ENCODE measurements at places on chromosomes 2 and 18. TPM values are rescaled to one million over a fixed set of nuclear protein-coding genes. Genes with fewer than 3 reads are reported as not detected.
A peak's percentile ranks its signal among the peaks of the same experiment; 100 is the strongest.

The LAMA1 gene
- not detected for polyA plus RNA-seq

DNA sequence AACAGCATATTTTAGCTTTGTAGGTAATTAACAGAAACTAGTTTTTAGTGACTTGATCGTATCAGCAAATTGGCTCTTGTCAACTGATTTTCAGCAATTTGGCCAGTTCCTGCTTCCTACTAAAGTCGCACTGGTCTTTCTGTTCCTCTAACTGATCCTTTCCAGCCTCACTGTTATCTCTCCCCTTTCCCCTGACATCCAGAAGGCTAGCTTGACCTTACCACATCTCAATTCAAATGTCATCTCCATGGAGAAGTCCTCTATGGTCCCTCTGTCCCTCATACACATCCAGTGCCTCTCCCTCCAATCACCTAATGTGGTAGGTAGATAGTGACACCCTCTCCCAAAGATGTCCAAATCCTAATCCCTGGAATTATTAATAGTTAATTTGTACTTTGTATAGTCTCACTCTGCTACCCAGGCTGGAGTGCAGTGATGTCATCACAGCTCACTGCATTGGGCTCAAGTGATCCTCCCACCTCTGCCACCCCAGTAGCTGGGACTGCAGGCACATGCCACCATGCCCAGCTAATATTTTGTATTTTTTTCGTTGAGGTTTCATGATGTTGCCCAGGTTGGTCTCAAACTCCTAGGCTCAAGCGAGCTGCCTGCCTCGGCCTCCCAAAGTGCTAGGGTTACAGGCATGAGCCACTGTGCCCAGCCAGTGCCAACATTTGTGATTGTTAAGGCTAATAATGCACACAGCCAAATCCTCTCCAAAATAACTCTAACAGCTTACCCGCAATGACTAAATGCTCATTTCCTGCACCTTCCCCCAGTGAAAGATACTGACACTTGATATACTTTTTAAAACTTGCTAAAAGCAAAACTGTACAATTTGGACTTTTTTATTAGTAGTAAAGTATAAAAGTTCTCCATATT lies 16.9 kb downstream of the PSTPIP2 start:
- no peaks in the 10 kb centered on the region for H3K27me3 ChIP-seq
- no peak for DNase-seq
- H3K27ac ChIP-seq = peak overlapping the region; percentile 32
- peaks cover 10% of the 10 kb centered on the region for H3K4me1 ChIP-seq

The TUBB6 gene
- polyA plus RNA-seq = 1.3 TPM

The NOL4 gene
- not detected for polyA plus RNA-seq

DNA sequence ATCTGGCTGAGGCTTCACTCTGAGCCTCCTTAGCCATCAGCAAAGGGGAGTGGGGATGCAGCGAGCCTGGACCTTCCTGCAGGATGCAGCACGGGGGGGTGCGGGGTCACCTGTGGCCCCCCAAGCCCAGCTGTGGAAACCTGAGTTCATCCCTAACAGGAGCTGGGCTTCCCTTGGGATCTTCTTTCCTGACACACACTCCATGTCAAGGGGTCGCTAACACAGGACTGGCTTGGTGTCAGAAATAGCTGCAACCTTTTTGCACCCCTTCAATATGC lies 174.7 kb downstream of the RTP5 start:
- H3K27me3 ChIP-seq = no peaks in the 10 kb centered on the region
- H3K4me1 ChIP-seq = no peaks in the 10 kb centered on the region
- H3K36me3 ChIP-seq = no peaks in the 10 kb centered on the region
- no peak overlapping the region for H3K4me3 ChIP-seq

DNA sequence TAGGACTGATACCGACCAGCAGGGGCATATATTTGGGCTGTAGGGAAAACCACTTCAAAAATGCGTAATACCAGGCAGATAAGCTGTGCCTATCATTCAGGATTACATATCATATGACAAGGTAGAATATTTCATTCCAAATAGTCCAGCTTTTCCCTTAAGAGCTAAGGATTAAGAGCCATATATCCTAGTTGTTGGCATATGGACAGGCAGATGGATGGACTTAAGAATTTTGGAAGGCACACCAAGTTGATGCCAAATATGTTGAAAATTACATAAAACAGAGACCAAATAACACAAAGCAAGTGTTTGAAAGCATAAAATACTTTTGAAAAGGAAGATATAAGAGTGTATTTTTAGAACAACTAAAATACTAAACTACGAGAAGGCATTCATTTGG lies 52.1 kb downstream of the LRRTM4 start:
- no peaks in the 10 kb centered on the region for H3K4me1 ChIP-seq
- H3K36me3 ChIP-seq = no peaks in the 10 kb centered on the region
- no peaks in the 10 kb centered on the region for H3K27me3 ChIP-seq
- H3K4me3 ChIP-seq = no peak overlapping the region

- H3K36me3 ChIP-seq = no peaks in the 10 kb centered on the region
- H3K27me3 ChIP-seq = no peaks in the 10 kb centered on the region
Observed at GRCh38 chr2:42854207-42854818, 61.9 kb upstream of the HAAO start.

DNA sequence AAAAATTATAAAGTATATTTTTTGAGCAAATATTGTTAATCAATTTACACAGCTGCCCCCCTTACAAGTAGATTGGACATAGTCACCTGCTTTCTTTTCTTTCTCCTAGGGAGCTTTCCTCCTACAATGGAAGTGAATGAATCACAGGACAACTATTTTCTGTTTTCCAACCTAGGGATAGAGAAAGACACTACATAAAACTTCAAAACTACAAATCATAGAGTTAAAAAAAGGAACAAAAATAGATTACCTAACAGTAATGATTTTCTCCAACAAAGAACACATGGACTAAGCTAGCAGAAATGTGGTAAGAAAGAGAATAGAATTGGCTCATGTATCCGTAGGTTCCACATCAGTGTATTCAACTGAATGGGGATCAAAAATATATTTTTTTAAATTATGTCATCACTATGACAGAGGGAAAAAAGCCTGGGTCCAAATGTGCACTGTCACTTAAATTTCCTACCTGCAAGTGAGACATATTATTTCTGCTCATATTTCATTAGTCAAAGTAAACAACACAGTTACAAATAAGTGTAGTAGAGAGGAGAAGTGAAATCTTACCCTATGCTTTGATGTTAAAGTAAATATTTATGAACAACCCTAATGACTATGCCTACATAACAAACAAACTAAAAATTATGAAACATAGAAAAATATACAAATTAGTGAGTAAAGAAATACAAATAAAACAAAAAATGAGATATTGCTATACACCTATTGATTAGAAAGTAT lies 756.7 kb downstream of the SOCS6 start:
- no peak for DNase-seq
- no peaks in the 10 kb centered on the region for H3K36me3 ChIP-seq
- H3K4me3 ChIP-seq = no peak overlapping the region
- no peak overlapping the region for H3K27ac ChIP-seq
- H3K4me1 ChIP-seq = no peaks in the 10 kb centered on the region
- no peaks in the 10 kb centered on the region for H3K27me3 ChIP-seq

The GNLY gene
- 11.1 TPM for polyA plus RNA-seq

The RIT2 gene
- polyA plus RNA-seq = not detected

DNA sequence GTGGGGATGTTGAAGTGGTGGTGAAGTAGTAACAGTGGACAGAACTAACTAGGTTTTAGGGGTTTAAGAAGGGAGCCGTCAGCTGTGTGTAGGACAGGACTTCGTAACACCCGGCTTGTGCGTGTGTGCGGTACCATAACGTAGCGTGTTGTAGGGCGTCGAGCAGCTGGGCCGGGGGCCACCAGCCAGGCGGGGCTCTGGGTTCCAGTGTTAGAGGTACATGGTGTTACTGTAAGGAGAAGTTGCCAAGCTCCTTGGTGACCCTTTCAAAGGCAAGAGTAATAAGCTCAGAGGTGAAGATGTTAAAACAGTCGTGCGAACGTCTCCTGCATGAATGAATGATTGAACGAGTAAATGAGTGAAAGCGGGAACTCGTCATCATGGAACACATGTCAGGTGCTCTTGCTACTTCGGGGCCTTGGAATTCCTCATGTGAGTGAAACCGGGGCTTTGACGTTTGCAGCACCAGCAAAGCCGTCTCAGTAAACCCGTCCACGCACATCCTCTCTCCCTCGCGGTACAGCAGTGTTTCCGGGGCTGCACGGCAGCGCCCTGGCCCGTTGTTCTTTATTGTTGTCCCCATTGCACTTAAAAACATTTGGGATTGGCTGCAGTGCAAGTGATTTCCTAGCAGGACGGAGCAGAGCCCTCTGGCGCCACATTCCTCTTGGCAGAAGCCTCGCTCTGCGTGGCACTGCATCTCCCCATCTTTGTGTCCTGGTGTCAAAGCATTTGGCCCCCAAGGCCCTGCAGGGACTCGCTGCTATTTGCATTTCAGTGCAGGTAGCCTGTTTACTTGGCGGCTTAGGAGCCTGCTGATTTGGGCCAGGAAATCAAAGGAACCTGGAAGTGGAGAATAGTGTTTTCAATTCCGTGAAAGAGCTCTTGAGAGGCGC lies 115.0 kb downstream of the GBX2 start:
- no peak overlapping the region for H3K4me3 ChIP-seq
- no peaks in the 10 kb centered on the region for H3K27me3 ChIP-seq
- no peak overlapping the region for H3K27ac ChIP-seq
- DNase-seq = no peak
- H3K4me1 ChIP-seq = no peaks in the 10 kb centered on the region
- no peaks in the 10 kb centered on the region for H3K36me3 ChIP-seq

DNA sequence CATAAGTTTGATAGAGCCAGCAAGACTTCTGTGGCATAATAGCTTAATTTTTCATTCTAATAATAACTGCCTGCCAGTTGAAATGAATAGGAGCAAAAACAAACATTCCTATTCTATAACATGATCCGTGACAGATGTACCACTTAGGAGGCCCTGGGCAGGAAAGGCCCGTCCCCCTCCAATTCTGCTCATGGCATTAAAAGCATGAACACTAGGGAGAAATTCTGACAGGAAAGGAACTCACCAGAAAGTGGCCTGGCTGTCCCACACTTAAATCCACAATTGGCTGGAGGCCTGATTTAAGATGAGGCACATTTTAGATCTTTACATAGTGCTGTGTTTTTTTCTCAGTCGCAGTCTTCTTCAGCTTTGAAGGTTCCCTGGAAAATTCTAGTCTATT lies 261.9 kb upstream of the ETAA1 start:
- no peaks in the 10 kb centered on the region for H3K27me3 ChIP-seq
- no peak overlapping the region for H3K4me3 ChIP-seq
- no peaks in the 10 kb centered on the region for H3K4me1 ChIP-seq
- DNase-seq = no peak

DNA sequence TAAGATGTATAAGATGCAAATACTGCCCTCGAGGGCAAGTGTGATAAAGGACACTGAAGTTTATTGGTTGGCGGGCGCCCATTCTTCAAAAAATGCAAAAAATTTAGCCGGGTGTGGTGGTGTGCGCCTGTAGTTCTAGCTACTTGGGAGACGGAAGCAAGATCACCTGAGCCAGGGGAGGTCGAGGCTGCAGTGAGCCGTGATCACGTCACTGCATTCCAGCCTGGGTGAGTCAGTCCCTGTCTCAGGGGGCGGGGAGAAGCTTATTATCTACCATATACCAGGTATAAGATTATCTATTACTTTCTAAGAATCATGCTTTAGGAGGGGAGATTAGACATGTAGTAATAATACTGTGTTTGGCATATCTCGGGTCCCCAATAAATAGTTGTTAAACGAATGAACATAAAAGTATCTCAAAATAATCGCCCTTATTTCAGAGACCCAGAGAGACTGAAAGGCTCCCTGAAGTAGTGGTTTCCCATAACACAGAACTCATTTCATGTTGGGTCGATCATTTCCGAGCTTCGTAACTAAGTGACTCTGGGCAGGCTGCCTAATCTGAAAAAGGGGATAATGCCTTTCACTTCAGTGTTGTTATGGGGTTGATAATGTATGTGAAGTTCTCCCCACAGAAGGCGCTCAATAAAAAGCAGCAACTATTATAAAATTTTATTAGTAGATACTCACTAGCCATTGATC lies 1.2 kb upstream of the SELENOI start:
- H3K4me1 ChIP-seq = peaks cover 24% of the 10 kb centered on the region
- H3K27me3 ChIP-seq = no peaks in the 10 kb centered on the region
- H3K4me3 ChIP-seq = peak overlapping the region; percentile 81

DNA sequence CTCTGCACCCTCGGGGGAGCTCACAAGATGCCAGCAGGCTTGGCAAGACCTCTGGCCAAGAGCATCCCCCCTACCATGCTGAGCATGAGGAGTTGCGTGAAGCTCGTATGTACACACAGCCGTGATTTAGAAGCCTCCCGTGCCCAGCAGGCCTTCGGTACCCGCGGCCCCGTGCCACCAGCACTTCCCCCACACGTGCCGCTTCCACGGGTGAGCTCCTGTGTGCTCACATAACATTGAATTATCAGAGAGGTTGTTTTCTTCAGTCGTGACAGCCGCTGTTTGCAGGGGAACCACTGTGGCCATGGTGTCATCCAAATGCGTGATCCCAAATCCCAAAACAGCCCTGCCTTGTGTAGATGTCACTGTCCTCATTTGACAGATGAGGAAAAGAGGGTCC lies 53.2 kb downstream of the GBX2 start:
- no peak overlapping the region for H3K27ac ChIP-seq
- H3K4me3 ChIP-seq = no peak overlapping the region
- H3K4me1 ChIP-seq = no peaks in the 10 kb centered on the region
- H3K27me3 ChIP-seq = no peaks in the 10 kb centered on the region

DNA sequence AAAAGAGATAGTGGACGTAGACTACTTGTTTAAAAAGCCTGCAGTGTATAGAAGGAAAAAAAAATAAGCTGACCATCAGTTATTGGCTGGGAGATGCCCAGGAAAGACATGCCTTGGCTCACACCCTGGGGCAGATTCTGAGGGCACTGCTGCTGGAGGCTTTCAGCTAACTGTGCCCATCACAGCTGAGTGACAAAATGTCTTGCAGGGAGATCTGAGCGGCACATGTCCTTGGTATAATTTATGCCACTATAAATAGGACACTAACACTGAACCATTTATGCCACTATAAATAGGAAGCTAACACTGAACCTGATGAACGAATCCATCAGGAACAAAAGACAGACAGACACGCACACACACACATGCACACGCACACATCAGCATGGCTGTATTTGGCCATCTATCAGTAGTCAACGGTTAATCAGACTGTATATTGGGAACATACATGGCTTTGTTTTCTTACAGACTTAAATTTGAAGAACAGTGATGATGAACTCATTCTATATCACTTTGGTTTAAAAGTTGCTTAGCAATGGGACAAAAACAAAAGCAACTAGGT lies 68.2 kb upstream of the NOSTRIN start:
- H3K27me3 ChIP-seq = no peaks in the 10 kb centered on the region
- H3K36me3 ChIP-seq = no peaks in the 10 kb centered on the region
- H3K4me3 ChIP-seq = no peak overlapping the region
- H3K27ac ChIP-seq = no peak overlapping the region
- H3K4me1 ChIP-seq = no peaks in the 10 kb centered on the region

The CYRIA gene
- 0.70 TPM for polyA plus RNA-seq

- no peaks in the 10 kb centered on the region for H3K27me3 ChIP-seq
- no peak overlapping the region for H3K4me3 ChIP-seq
- H3K27ac ChIP-seq = no peak overlapping the region
- no peaks in the 10 kb centered on the region for H3K36me3 ChIP-seq
Observed at GRCh38 chr2:159279700-159280099, 6.8 kb downstream of the WDSUB1 start.

Measured in naive thymus-derived CD4-positive, alpha-beta T cell (primary cell).